ENCODE measurements at places on chromosomes 13 and 19. TPM values are rescaled to one million over a fixed set of nuclear protein-coding genes. Genes with fewer than 3 reads are reported as not detected.

DNA sequence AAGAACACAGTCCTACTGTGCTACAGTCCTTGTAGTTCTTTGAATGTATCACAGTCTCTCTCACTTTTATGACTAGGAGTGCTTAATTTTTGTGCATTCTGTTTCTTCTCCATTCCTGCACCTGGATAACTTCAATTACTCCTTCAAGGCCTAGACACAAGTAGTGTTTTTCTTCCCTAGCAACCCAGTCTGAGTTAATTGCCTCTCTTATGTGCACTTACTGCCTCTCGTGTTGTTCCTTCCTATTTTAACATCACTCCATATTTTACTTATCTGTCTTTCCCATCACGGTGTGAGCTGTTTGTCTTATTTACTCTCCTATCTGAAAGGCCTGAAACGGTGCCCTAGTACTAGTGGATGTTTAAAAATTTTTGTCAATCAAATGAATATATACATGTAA, 101.5 kb downstream of the HS6ST3 start:
- H3K36me3 ChIP-seq: no peaks in the 10 kb centered on the region
- no peak for DNase-seq
- no peaks in the 10 kb centered on the region for H3K4me1 ChIP-seq
- no peak overlapping the region for H3K4me3 ChIP-seq

DNA sequence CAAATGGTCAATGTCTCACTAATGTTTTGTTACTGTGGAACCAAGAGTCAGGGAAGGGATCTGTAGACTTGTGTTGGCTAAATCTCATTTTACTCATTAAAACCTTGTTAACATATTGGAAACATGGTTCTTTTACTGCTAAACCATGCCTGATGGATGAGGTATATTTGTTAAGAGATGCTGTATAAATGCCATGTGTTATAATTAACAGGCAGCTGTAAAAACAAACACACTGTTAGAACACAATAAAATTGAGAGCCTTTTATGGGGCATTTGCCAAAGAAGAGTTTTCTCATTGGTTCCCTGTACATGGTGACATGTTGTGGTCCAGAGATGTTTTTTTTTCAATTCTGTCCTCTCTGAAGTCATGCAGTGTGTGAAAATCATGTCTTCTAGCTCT, 121.9 kb downstream of the ESD start:
- no peaks in the 10 kb centered on the region for H3K36me3 ChIP-seq
- peaks cover 7% of the 10 kb centered on the region for H3K4me1 ChIP-seq

The CEBPA gene
- total RNA-seq: 33.9 TPM

DNA sequence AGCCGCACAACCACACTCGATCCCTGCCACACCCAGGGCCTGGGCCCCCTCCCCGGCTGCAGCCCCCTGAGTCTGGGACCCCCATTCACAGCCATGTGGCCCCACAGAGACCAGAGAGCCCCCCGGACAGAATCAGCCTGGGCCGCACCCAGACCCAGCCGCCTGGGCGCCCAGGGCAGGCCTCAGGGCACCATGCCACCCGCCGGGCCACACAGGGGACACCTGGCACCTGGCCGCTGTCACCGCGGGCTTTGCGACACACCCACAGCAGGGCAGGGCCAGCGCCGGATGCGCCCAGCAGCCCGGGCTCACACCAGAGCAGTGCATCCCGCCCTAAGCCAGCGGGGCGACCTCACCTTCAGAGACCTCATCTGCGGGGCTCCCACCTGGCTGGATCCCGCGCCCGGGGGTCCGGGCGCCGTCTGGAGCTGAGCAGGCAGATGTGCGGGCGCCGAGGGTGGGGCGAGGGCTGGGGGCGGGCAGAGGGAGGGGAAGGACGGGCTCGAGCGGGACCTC, 443 bp downstream of the TBXA2R start:
- peaks cover 6% of the 10 kb centered on the region for H3K27me3 ChIP-seq
- peaks cover 17% of the 10 kb centered on the region for H3K36me3 ChIP-seq
- peaks cover 60% of the 10 kb centered on the region for H3K4me1 ChIP-seq
- no peak for DNase-seq
- H3K27ac ChIP-seq: peak overlapping the region; percentile 77

The ZFP14 gene
- total RNA-seq: 15.3 TPM

GRCh38 chr13:30145709-30146367, 161.5 kb downstream of the KATNAL1 start:
- no peak overlapping the region for H3K4me3 ChIP-seq
- H3K36me3 ChIP-seq: no peaks in the 10 kb centered on the region
- no peaks in the 10 kb centered on the region for H3K27me3 ChIP-seq

- H3K4me1 ChIP-seq: peaks cover 3% of the 10 kb centered on the region
- no peak overlapping the region for H3K27ac ChIP-seq
- H3K36me3 ChIP-seq: peaks cover 93% of the 10 kb centered on the region
- H3K4me3 ChIP-seq: no peak overlapping the region
- DNase-seq: no peak
Measured at GRCh38 chr19:17156947-17157302, 58.2 kb upstream of the USE1 start.

DNA sequence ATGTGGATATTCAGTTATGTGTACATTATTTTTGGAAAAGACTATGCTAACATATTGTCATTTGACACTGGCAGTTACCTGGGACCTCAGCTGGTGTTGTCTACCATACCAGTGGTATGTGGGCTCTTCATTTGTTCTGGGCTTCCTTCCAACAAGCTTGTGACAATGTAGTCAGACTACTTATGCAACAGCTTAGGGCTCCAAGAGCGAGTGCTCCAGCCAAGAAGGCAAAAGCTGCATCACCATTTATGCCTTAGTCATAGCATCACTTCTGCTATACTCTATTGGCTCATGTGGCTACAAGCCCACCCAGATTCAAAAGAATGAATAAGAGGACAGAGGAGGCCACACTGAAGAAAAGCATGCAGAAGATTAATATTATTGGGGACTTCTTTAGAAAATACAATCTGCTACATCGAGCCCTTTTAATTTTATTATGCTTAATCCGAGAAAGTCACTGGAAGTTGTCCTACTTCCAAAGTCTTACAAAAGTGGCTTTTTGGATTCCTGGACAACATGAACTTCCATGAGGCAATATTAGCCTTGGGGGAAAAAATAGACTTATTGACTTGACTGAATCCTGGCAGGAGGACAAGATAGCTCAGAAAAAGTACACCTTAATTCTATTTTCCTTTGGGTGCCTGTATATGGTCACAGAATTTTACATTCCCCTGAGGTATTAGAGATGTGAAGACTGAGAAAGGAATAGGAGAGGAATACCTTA, 529.4 kb upstream of the HTR2A start:
- no peaks in the 10 kb centered on the region for H3K36me3 ChIP-seq
- no peaks in the 10 kb centered on the region for H3K4me1 ChIP-seq
- H3K27me3 ChIP-seq: no peaks in the 10 kb centered on the region
- no peak overlapping the region for H3K27ac ChIP-seq
- DNase-seq: no peak
- no peak overlapping the region for H3K4me3 ChIP-seq

The ACP7 gene
- total RNA-seq: 3.1 TPM

The SNRNP70 gene
- 444 TPM for total RNA-seq

DNA sequence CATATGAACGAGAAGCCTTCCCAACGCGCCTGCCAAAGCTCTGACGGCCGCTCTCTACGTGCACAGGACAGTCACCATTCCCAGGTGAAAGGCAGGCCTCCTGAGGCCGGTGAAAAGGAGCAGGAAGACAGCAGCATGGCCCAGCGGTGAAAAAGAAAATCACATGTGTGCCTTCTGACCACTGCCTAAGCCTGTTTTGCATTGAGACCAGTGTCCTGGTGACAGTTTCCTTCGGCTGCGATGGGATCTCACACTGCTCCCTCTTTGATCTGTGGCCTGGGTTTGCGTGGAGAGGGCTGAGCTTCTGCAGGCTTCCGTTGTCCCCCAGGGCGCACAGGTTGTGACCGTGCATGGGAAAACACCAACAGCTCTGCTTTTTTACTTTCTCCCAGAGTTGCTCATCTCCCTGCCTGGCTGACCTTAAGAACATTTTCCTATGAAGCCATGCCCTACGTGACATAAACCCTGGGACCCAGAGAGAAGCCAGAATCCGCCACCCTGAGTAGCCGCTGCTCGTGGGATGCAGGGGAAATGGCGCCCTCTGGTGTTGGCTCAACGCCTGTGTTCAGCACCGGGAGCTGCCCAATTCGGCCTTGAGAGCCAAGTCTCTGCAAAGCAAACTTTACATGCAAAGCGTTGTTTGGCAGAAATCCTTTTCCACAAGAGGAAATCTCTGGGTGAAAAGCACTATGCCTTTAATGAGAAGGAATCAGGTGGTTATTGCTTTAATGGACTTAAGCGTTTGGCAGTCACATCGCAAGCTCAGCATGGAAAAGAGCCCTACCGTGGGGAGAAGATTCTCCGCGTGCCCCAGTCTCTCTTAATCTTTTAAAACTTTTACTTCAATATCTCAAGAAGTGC, 112.2 kb upstream of the GPR12 start:
- H3K4me1 ChIP-seq: no peaks in the 10 kb centered on the region
- no peak overlapping the region for H3K27ac ChIP-seq
- H3K36me3 ChIP-seq: no peaks in the 10 kb centered on the region

- H3K36me3 ChIP-seq: no peaks in the 10 kb centered on the region
- no peaks in the 10 kb centered on the region for H3K4me1 ChIP-seq
- no peak for DNase-seq
- H3K27me3 ChIP-seq: no peaks in the 10 kb centered on the region
Measured at GRCh38 chr13:32087955-32088747, 56.6 kb downstream of the FRY start.

DNA sequence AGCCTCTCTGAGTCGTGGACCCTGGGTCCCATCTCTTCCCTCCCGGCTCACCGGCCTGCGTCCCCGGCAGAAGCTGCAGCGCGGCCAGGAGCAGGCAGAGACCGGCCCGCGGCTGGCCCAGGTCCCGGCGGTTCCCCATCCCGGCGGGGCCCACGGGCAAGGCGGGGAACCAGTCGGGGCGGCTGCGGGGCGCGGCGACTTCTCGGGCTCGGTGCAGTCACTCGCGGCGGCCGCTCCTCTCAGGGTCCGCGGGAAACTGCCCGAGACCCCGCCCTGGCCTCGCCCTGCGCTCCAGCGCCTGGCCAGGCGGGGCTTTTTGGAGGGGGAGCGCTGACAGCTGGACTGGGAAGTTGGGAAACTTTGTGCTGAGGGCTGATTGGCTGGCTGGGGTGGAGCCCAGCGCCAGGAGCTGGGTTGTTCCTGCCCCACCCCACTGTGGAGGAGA, at the start of gene COL5A3:
COL5A3 (minus strand) TSS at position 258 of the 445 bp plus-strand sequence; CDS start at position 139, 119 bp downstream.
- peaks cover 28% of the 10 kb centered on the region for H3K4me1 ChIP-seq
- DNase-seq: peak; percentile 46
- H3K27ac ChIP-seq: peak within 1 kb of the TSS; percentile 90
- H3K4me3 ChIP-seq: peak within 1 kb of the TSS; percentile 56
- H3K36me3 ChIP-seq: peaks cover 4% of the 10 kb centered on the region

DNA sequence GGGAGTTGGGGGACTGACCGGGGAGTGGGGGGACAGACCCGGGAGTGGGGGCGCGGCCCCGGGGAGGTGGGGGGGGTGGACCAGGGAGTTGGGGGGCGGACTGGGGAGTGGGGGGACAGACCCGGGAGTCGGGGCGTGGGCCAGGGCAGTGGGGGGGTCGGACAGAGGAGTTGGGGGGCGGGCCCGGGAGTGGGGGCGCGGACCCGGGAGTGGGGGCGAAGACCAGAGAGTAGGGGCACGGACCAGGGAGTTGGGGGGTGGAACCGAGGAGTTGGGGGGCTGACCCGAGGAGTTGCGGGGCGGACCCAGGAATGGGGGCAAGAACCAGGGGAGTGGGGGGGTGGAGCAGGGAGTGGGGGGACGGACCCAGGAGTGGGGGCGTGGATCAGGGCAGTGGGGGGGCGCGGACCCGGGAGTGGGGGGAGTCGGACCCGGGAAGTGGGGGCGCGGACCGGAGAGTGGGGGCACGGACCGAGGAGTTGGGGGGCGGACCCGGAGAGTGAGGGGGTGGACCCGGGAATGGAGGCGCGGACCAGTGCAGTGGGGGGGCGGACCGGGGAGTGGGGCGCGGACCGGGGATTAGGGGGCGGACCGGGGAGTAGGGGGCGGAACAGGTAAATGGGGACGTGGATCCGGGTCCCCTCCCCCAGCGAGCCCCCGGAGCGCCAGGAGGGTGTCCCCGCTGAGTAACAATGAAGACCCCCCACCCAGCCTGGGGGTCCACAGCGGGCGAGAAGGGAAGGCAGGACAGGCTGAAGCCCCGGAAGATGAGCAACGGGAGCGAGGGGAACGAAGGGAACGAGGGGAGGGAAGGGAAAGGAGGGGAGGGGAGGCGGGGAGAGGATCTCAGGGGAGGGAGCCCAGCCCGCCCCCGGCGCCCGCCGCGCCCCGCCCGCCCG, 589 bp downstream of the R3HDM4 start:
- H3K36me3 ChIP-seq: no peaks in the 10 kb centered on the region
- peak overlapping the region; percentile 94 for H3K27ac ChIP-seq
- H3K4me3 ChIP-seq: peak overlapping the region; percentile 70
- DNase-seq: no peak

- no peak overlapping the region for H3K27ac ChIP-seq
- no peaks in the 10 kb centered on the region for H3K36me3 ChIP-seq
- no peak overlapping the region for H3K4me3 ChIP-seq
- H3K4me1 ChIP-seq: peaks cover 6% of the 10 kb centered on the region
- no peak for DNase-seq
- no peaks in the 10 kb centered on the region for H3K27me3 ChIP-seq
Measured at GRCh38 chr13:113900646-113901045, 36.8 kb upstream of the GAS6 start.

DNA sequence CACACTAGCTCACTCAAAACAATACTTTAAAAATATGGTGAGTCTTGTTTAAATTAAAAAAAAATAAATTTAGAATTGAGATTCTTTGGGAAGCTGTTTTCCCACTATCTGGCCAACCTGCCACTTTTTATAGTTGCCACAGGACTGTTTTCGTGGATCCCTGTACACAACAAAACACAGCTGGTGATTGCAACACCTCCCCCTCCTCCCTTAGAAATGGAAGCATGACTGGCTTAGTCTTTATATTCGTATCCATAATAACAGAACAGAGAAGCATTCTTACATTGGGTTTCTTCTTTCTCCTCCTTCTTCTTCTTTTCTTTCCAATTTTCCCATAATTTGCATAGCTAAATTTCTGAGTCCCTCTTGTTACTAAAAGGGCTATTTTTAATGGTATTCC, 79.5 kb upstream of the GJB6 start:
- DNase-seq: no peak
- no peak overlapping the region for H3K4me3 ChIP-seq
- no peaks in the 10 kb centered on the region for H3K4me1 ChIP-seq
- no peak overlapping the region for H3K27ac ChIP-seq
- H3K27me3 ChIP-seq: no peaks in the 10 kb centered on the region
- no peaks in the 10 kb centered on the region for H3K36me3 ChIP-seq

- no peak for DNase-seq
- H3K27ac ChIP-seq: no peak overlapping the region
- no peaks in the 10 kb centered on the region for H3K36me3 ChIP-seq
- H3K4me1 ChIP-seq: no peaks in the 10 kb centered on the region
Measured at GRCh38 chr13:106117035-106117434, 418.4 kb downstream of the EFNB2 start.
